SK-MEL-5 (cell line): ENCODE measurements at places on chromosomes 3 and 15.
A peak's percentile ranks its signal among the peaks of the same experiment; 100 is the strongest.

DNA sequence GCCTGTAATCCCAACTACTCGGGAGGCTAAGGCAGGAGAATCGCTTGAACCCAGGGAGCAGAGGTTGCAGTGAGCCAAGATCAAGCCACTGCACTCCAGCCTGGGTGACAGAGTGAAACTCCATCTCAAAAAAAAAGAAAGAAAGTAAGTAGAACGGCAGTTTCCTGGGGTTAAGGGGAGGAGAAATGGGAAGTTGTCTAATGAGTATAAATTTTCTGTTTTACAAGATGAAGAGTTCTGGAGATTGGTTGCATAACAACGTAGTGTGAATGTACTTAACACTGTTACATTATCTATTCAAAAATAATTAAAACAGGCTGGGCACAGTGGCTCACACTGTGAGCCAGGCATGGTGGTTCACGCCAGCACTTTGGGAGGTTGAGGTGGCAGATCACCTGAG lies 45.4 kb downstream of the GRK7 start:
- no peak for DNase-seq

- no peak for DNase-seq
These were observed 837.2 kb downstream of the NTRK3 start for GRCh38 chr15:87419344-87419743.

DNA sequence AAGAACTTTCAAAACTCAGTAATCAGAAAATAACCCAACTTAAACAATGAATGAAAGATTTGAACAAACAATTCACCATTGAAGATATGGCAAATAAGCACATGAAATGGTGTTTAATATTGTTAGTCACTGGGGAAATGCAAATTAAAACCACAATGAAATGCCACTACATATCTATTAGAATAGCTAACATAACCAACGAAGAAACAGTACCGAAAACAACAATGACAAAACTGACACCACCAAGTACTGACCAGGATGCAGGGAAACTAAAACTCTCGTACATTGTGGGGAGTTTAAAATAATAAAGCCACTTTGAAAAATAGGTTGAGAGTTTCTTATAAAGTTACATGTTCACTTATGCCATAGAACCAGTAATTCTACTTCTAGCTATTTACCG lies 69.1 kb downstream of the KBTBD8 start:
- DNase-seq: no peak

DNA sequence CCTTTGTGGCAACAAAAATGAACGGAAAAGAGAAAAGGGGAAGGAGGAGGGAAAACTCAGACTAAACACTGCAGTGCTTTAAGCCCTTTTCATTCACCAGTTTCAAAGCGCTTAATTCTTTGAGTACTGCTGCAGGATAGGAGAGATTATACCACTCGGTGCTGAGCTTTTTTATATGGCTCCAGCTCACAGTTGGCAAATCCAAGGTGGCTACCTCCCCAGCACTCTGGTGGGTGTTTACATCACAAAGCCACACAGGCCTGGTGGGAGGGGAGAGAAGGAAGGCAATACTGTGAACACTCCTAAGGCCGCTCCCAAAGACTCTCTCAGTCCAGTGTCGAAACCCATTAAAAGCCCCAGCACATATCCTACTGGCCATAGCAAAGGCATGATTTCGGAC lies 191.4 kb downstream of the STT3B start:
- DNase-seq: no peak

DNA sequence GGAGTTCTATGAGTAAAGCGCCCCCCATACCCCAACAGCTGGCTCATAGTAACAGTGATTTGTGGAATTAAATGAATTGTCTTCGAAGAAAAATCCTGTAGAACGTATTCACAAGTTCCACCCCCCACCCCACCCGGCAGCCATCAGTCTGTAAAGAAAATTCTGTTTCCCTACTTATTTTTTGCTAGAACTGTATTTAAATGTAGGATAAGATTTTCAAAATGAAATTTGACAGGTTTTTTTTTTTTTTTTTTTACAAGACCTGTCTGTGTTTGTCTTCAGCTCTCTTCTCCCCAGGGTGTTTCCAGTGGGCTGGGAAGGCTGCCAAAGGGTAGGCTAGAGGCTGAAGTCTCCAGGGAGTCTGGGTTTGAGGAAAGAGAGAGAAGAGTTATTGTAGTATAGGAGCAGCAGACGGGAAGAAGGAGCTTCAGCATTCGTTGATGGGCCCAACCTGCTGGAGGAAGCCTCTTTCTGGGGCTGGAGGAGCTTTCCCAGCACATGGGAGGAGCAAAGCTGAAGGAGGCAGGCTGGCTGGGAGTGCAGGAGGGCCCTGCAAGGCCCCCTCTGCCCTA lies 130.6 kb upstream of the SEMA6D start:
- peak; percentile 92 for DNase-seq

DNA sequence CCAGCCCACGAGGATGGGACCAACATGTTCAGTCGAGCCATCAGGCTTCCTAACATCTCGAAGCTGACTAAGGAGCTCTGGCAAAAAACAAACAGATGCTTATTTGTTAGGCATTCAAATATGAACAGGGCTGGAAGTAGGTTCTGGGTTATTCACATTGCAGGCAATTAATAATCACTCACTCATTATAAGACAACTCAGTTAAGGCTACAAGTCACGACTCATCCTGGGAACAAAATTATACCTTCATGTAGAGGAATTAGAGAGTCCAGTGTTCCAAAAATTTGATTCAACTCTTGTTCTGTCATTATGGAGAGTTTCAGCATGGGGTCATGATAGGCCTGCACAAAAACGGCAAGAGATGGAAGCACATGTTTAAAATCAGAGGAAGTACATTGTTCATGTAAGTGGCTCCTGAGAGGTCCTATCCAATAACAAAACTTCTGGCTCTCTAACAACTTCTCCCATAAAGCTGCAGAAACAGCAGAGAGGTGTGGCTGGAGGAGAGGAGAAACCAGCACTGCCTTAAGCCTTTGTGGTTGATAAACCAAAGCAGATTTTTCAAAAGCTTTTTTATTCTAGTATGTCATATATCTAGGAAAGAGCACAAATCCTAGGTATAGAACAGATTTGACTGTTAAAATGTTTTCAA lies 50.6 kb downstream of the ARHGEF3 start:
- DNase-seq: no peak

DNA sequence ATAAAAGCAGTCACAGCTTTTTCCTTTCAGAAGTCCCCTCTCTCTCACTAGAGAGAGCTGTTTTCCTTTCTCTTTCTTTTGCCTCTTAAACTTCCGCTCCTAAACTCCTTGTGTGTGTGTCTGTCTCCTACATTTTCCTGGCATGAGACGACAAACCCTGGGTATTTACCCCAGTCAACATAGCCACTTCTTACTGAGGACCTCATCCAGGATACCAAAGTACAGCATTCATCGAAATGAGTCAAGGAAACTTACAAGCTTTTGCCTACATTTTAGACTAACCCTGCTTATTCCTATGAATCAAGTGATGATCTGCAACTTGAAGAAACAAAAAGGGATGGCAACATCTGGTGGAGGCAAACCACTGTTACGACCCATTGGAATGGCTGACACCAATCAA lies 16.7 kb downstream of the PATL2 start:
- DNase-seq: no peak

DNA sequence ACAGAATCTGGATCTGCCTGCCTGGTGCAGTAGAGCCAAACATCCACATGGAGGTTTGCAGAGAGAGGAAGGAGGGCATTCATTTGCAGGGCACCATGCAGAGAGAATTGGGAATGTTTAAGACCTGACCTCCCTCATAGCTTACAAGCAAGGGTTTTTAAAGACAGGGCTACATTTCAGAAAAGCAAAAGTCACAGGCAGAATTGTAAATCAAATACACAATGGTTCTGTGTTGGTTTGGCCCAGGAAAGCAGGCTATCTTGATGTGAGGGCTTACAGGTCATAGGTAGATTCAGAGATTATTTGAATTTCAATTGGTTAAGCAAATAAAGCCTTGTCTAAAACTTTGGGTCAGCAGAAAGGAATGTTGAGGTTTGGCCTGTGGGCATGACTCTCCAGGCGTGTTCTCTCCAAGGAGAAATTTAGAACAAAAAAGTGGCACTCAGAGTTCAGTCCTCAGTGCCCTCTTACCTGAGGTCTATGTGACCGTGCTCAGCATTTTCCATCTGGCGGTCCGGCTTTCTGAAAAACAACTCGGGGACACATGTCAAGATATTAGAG lies 91.5 kb downstream of the CD47 start:
- DNase-seq: no peak

GRCh38 chr3:51983578-51984268 lies 388 bp downstream of the ACY1 start:
- DNase-seq: no peak

- peak; percentile 16 for DNase-seq
These were observed 91.6 kb upstream of the KLHL25 start for GRCh38 chr15:85886309-85886811.

DNA sequence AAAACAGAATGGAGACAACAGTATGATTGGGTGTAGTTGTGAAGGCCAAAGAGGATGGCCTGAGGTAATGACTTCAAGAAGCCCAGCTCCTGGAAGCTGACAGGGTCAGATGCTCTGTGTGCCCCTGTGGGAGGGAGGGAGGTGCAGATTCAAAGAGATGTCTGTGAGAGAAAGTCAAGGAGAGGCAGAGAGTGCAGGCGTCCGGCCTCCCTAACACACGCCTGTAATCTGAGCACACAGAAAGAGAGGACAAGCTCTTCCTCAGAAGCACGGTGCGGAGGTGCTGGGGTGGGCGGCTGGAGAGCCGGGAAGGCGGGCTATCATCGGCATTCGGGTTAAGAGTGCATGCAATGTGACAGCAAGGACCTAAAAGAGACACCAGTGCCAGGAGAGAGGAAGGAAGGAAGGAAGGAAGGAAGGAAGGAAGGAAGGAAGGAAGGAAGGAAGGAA lies 238.2 kb upstream of the HES1 start:
- no peak for DNase-seq

DNA sequence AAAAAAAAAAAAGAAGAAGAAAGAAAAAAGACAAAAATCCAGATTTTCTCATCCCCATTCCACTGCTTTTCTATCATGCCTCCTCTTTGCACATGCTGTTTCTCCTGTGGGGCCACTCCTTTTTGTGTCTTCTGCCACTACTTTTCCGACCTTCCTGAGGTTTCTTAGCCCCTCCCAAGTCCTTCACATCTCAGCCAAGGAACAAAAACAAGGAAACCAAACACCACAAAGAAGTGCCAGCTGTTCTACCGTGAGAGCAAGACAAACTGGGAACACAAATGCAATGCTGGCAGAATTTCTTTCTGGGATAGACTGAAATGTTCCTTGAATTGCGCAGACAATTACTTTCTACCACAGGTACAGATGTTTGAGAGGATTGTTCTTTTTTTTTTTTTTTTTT lies 83.2 kb downstream of the MB21D2 start:
- no peak for DNase-seq

GRCh38 chr3:64685800-64686445 lies 1.9 kb downstream of the ADAMTS9 start:
- DNase-seq: peak; percentile 52

DNA sequence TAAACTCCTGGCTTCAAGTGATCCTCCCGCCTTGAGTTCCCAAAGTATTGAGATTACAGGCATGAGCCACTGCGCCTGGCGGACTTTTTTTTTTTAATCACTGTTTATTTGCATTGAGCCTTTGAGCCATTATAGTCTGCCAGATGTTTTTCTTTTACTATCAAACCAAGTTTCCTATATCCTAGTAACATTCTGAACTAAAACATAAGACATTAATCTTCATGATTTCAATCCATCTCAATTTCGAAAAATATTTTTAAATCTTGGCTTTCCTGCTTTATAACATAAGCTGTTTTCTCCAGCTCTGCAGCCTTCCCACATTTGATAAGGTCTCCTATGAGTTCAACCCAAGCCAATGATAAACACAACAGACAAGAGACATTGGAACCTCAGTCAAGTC lies 75.4 kb downstream of the UMPS start:
- DNase-seq: no peak

DNA sequence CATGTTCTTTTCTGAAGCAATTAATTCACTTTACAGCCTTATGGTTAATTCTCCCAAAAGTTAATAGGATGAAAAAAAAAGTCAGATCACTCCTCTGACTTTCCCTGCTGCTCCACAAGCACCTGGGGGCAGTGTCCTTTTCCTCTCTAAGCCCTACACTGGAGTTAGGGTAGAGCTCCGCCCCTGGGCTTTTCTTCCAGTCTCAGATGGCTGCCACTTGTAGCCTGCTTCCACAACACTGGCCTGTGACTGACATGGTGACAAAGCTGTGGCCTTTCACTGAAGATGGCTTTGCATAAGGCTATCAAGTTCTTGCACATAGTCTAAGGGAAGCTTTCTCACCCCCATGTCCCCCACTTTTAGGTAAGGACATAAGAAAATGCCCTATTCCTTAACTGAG lies 1.3 kb upstream of the MON1A start:
- peak; percentile 38 for DNase-seq

GRCh38 chr15:78225783-78226541 lies 8.4 kb downstream of the ACSBG1 start:
- DNase-seq: no peak

DNA sequence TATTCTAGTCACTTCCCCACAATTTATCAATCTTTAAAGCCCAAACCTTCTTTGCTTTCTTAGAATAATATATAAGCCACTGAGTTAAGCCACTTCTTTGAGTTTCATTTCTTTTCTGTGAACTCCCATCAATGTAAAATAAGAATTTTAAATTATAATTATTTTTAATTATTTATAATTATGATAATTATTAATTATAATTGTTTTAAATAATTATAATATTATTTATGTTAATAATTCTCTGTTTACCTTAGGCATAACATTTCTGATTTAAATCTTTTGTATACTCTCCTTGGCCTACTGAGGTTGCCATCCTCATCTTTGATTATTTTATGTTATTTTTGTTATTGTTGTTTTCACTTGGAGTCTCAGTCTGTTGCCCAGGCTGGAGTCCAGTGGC lies 644.2 kb downstream of the ROBO2 start:
- DNase-seq: no peak

- DNase-seq: no peak
These were observed 40.8 kb downstream of the ITGA11 start for GRCh38 chr15:68391121-68391520.

GRCh38 chr15:81828135-81828534 lies 217.7 kb downstream of the MEX3B start:
- DNase-seq: no peak

- peak; percentile 67 for DNase-seq
These were observed 10.5 kb upstream of the SH3GL3 start for GRCh38 chr15:83436513-83437158.

GRCh38 chr15:79874242-79874641 lies 22.6 kb downstream of the MTHFS start:
- peak; percentile 77 for DNase-seq

- DNase-seq: no peak
These were observed 20.9 kb downstream of the IL12A start for GRCh38 chr3:160009525-160009924.

- DNase-seq: peak; percentile 67
These were observed 1.1 kb downstream of the KLHL6 start for GRCh38 chr3:183554377-183554776.

- no peak for DNase-seq
These were observed 664.2 kb downstream of the NLGN1 start for GRCh38 chr3:174061731-174062130.

DNA sequence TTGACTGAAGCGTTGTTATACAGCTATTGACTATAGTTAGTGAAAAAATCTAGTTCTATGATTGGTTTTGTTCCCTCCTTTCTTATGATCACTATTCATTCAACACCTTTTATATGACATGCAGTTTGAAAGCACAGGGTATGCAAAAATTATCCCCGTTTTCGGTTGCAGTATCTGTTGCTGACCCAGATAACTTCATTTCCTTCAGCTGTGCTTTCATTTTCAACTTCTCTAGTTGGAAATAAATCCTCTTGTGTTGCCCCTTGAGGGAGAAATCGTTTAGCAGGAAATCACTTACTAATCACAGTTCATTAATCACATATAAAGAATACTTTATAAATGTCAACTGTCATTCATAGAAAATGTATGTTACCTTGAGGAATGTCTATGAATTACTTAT lies 55.1 kb downstream of the MBNL1 start:
- DNase-seq: no peak

- no peak for DNase-seq
These were observed 37.1 kb upstream of the CEMIP start for GRCh38 chr15:80742081-80742480.
